ENCODE measurements at places on chromosomes 16 and 17. TPM values are rescaled to one million over a fixed set of nuclear protein-coding genes. Genes with fewer than 3 reads are reported as not detected.

TNP2 gene
- total RNA-seq = under 0.01 TPM

NAT9 gene
- 36.7 TPM for total RNA-seq

CMTM2 gene
- not detected for total RNA-seq

MBTPS1 gene
- 121 TPM for total RNA-seq

TNFRSF13B gene
- not detected for total RNA-seq

KCNH4 gene
- not detected for total RNA-seq

TMEM256 gene
- total RNA-seq = 82.8 TPM

OR3A3 gene
- total RNA-seq = not detected

CIITA gene
- total RNA-seq = under 0.01 TPM

CD300A gene
- not detected for total RNA-seq

BICDL2 gene
- total RNA-seq = 0.13 TPM

WNT3 gene
- 0.66 TPM for total RNA-seq

ACSM2A gene
- total RNA-seq = not detected

LPO gene
- not detected for total RNA-seq

CES1 gene
- 0.06 TPM for total RNA-seq

TRIM47 gene
- 10.0 TPM for total RNA-seq

HSF5 gene
- not detected for total RNA-seq

ESRP2 gene
- total RNA-seq = not detected

SDK2 gene
- total RNA-seq = under 0.01 TPM

TRAF7 gene
- 44.8 TPM for total RNA-seq

CHST5 gene
- total RNA-seq = not detected

TMEM100 gene
- 0.25 TPM for total RNA-seq

CCL15 gene
- not detected for total RNA-seq

RHBDL3 gene
- total RNA-seq = 0.06 TPM

SLC35G6 gene
- total RNA-seq = not detected

TCAP gene
- total RNA-seq = 0.37 TPM

IL34 gene
- 74.2 TPM for total RNA-seq

RNF227 gene
- total RNA-seq = 0.87 TPM

ARSG gene
- total RNA-seq = 5.8 TPM

CCL4 gene
- total RNA-seq = not detected

LYRM1 gene
- total RNA-seq = 42.0 TPM

DNAH9 gene
- not detected for total RNA-seq

TNK1 gene
- total RNA-seq = not detected

BIRC5 gene
- 63.8 TPM for total RNA-seq

SHMT1 gene
- 4.3 TPM for total RNA-seq

SYT17 gene
- 0.26 TPM for total RNA-seq

AKAP1 gene
- 17.6 TPM for total RNA-seq

MT1H gene
- total RNA-seq = not detected

HBQ1 gene
- total RNA-seq = not detected

NPIPA5 gene
- total RNA-seq = 2.8 TPM

CTRB2 gene
- not detected for total RNA-seq

CHP2 gene
- not detected for total RNA-seq

ETV4 gene
- 3.2 TPM for total RNA-seq

HSD3B7 gene
- total RNA-seq = 27.6 TPM
